Stimulated activated CD8-positive, alpha-beta memory T cell treated with anti-CD3 and anti-CD28 coated beads, Interleukin-4, amount 100 ng/mL, for 48 hours (primary cell): ENCODE measurements at places on chromosomes 6 and 20.
A peak's percentile ranks its signal among the peaks of the same experiment; 100 is the strongest.

DNA sequence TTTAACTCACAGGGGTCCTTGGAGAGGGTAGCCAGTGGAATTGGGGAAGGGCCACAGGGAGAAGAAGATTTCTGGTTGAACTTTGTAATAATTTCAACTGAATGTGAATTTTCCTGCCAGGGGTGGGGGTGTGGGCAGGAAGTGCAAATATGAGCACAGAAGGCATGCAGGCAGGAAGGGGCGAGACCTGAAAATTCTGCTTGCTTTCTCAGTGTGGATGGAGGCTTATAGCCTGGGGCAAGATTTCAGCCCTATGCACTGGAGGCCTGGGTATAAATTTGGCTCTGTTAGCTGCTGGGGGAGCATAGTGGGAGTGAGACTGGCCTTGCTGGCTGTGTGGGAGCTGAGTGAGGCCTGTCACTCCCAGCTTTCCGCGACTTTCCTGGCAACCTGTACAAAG, 54.4 kb downstream of the PERP start:
- no peak for DNase-seq

GRCh38 chr6:37575221-37575620, 75.5 kb upstream of the CCDC167 start:
- no peak for DNase-seq

GRCh38 chr20:9427430-9428291, 86.7 kb upstream of the LAMP5 start:
- no peak for DNase-seq

GRCh38 chr6:18330548-18331081, 56.5 kb upstream of the RNF144B start:
- no peak for DNase-seq

- peak; percentile 59 for DNase-seq
Observed at GRCh38 chr20:21100578-21101452, 5.3 kb downstream of the LINC00237 start.

DNA sequence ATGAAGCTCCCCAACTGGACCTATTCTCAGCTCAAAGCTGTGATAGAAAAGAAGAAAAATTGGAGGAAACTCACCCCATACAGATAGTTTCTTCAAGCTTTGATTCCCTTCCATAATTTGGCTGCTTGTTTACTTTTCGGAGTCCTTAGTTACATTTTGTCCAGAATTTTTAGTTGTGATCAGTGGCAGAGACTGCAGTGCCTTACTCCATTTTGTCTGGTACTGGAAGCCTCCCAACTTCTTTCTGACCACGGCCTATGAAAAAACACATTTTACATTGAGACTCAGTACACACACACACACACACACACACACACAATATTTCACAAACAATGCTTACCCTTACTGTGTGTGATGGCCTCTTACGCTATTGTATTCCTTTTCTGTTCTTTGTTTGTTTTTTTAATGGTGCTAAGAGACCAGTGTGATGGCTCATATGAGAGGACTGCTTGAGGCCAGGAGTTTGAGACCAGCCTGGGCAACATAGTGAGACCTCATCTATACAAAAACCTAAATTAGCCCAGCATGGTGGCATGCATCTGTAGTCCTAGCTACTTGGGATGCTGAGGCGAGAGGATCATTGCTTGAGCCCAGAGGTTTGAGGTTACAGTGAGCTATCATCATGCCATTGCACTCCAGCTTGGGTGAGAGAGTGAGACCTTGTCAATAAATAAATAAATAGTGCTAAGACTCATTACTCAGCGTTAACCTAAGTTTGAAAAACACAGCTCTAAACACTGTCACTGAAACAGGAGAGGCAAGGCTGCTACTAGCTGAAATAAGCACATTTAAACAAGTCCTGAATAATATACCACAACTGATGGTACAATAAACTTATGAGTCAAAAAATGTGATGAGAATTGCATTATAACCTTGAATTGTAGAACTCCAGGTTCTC, 13.8 kb upstream of the RNF8 start:
- no peak for DNase-seq

DNA sequence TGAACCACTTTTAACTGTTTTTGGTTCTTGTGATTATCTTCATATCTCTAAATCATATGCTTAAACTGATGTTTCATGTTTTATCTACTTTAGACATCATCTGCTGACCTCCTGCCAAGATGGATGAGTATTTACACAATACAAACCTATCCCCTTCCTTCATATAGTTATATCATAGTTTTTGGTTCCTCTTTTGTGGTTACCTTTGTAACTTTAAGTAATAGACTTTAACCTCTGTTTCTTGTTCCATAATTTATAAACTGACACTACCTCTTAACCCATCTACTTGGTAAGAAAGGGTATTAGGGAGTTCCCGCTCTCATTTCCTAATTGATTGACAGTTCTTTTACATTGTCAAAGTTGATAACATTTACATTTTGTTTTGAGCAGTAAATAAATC, 11.9 kb downstream of the PCMT1 start:
- DNase-seq = no peak

DNA sequence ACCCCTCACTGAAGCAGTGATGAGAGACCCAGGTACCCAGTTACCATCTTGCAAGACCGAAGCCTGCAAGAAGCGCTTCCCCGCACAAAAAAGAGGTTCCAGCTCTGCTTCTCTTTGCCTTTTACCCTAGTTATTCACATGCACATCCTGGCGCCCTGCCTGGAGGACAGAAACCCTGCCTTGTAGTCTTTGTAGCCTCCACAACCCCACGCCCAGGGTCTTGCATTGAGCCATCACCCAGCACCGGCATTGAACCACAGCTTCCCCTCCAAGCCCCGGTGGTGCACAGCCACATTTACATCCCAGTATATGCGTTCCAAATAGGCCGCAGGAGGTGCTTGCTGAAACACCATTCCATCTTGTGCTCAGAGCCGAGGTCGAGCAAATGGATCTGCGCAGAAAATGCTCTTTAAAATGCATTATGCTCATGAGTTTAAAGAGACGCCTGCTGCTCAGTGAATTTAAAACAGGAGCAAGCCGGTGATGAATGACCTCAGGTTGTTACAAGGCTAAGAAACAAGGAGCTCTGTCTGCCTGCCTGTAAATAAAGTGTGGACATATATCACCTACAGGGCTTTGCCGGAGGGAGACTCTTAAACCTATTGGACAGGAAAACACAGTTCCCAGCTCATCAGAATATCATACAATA, 61.7 kb downstream of the GNAS-AS1 start:
- no peak for DNase-seq

DNA sequence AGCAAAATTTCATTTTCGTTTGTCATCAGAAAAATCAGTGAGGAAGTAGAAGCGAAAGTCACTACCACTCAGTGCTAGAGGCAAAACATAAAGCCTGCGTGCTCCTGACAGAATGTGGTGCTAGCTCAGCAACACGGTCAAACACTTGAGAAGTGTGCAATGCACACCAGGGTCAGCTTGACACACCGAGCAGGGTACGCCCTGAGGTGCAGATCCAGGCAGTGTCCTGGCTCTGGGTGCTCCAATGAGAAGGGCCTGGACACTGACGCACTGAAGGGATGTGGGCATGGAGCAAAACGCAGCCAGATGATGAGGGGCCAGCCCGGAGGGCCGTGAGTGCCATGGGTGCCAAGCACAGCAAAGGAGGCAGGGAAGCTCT, 5.9 kb downstream of the RNASET2 start:
- DNase-seq = no peak
